ENCODE measurements at places on chromosomes 2 and 18.

DNA sequence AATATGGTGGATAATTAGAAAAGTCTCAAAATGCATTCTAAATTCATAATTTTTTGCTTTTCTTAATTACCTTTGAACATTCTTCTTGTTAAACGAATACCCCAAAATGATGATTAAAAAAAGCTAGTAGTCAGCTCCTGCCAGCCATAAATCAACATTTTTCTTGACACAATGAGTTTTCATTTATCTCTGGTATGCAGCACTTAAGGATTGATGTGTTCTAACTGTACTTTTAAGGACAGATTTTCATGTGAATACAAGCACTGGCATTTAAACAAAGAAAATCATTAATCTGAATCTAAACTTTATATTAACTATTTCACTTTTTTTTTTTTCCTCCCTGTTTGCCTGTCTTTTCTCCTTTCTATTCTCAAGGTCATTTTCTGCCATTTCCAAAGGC lies 976.8 kb downstream of the TMEM182 start:
- no peak for DNase-seq

DNA sequence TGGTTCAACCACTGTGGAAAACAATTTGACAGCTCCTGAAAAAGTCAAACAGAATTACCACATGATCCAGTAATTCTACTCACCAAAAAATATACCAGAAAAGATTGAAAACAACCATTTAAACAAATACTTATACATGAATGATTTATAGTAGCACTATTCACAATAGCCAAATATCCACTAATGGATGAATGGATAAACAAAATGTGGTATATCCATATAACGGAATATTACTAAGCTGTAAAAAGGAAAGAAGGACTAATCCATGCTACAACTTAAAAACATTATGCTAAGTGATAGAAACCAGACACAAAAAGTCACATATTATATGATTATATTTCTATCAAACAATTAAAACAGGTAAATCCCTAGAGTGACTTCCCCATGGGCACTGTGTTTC lies 131.5 kb downstream of the SPOPL start:
- DNase-seq: no peak

DNA sequence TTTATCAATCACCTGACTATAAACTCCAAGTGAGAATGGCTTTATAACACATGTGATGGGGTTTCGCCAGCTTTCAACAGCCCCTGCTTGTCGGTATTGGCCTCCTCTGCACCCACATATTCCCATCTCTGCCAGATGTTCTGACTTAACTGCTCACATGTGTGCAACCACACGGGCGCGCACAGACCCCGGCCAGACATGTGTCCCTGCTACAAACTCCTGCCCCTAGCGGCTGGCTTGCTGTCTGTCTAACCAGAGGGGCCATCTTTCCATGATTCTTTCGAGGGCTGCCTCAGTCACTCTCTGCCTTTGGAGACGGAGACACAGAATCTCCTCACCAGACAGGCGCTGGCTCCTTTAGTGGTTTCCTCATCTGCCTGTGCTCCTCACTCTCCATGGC lies 15.3 kb downstream of the STON1 start:
- DNase-seq: no peak

GRCh38 chr18:79760881-79761280 lies 36.9 kb upstream of the KCNG2 start:
- no peak for DNase-seq

GRCh38 chr2:109614715-109615636 lies 812 bp downstream of the SOWAHC start:
- no peak for DNase-seq

GRCh38 chr2:210478661-210479060 lies 2.1 kb upstream of the LANCL1 start:
- DNase-seq: no peak

DNA sequence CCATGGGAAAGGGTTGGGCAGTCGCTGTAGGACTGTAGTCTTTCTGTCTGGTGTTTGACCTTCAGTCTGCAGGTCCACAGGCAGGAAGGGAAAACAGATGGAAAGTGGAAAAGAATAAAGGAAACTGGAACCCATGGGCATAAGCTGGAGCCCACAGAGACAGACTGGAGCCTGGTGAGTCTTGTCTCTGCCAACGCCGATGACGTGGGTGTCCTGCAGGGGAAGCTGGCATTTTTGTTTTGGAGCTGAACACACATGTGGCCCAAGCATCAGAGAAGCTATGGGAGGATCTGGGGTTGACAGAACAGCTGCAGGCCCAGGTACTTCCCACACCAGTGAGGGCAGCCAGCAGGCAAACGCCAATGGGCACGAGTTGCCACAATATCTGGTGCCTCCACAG lies 28.2 kb upstream of the SOCS6 start:
- no peak for DNase-seq

- DNase-seq: no peak
Observed at GRCh38 chr2:70961648-70961994, 16.8 kb upstream of the ANKRD53 start.

DNA sequence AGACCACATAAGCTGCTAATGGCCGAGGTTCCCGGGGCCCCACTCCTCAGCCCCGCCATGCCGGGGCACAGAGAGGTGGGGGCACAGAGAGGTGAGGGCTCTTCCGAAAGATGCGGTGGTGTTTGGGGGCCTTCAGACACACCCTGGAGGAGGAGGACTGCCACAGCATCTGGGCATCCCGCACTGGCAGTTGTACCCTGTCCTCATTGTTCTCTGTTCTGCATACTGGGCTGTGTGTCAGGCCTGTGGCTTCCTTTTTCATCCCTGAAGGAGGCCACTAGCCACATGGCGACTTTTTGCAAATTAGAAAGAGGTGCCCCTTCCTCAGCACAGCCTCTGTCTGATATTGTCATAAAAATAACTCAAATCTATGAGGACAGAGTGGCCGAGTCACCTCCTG lies 150.1 kb downstream of the CTIF start:
- DNase-seq: no peak
